ENCODE measurements at places on chromosomes 11 and 22. TPM values are rescaled to one million over a fixed set of nuclear protein-coding genes. Genes with fewer than 3 reads are reported as not detected.

SRSF8 gene
- 11.6 TPM for total RNA-seq

PPP6R3 gene
- total RNA-seq = 133 TPM

ZP1 gene
- total RNA-seq = not detected

PARVA gene
- 7.5 TPM for total RNA-seq

TRIM6 gene
- 27.4 TPM for total RNA-seq

OMP gene
- not detected for total RNA-seq

PRR14L gene
- 24.7 TPM for total RNA-seq

SYT12 gene
- 2.8 TPM for total RNA-seq

TCF20 gene
- total RNA-seq = 56.4 TPM

SCGB2A2 gene
- total RNA-seq = not detected
